Endodermal cell (in vitro differentiated cells): ENCODE measurements at places on chromosomes 3 and 15.

DNA sequence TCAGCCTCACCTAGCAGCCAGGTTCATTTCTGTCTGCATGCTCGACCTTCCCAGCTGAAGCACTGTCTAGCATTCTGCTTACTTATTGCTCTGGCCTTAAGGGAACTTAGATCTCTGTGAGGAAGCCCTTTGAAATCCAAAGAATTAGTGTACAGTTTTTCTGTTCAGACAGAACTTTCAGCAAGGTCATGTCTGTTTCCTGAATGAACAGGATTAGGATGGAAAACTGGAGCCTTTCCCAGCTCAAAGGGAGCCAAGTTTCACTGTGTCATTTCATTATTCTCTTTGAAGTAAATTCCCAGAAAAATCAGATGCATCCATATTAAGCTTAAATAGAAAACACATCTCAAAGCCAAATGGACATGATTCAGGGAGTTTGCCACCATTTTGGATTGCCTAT, 457.3 kb upstream of the KCNMB2 start:
- DNase-seq: no peak

DNA sequence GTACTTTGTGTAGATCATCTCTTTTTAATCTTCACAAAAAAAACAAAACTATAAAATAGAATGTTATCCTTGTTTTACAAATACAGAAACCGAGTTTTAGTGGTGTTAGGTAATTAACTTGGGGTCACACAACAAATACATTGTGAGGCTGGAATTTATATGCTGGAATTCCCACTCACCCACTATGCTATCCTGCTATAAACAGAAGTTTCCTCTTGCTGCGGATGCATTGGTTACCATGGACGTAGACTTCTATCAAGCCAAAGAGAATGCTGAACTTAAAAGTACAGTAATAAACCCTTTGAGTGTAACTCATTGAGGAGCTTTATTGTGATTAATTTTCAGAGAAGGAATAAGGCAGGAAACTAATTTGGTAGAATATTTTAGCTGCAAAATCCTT, 9.2 kb downstream of the SNAP23 start:
- no peak for DNase-seq

GRCh38 chr3:63652066-63652725, at the start of gene SNTN:
SNTN (plus strand) TSS chr3:63652675; CDS start chr3:63652688, 13 bp downstream.
- peak; percentile 80 for DNase-seq

DNA sequence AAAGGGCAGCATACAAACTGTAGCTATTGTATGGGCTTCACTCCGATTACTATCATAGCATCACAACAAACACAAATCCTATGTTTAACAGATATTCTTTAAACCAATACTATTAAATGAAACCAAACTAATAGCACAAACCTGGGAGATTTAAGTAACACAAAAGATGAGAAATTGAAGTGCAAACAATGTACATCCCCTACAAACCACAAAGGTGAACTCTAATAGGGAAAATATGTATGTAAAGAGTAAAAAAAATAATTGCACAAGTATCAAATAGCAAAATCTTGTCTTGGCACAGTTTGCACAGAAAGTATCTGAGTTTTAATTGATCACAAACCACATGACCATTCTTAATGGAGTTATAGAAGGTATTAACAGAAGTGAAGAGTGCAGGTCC, 138.5 kb downstream of the CPNE4 start:
- no peak for DNase-seq

- DNase-seq: no peak
Measured at GRCh38 chr3:117811786-117812185, 1102.2 kb downstream of the TUSC7 start.

GRCh38 chr3:64496786-64497490, 190.9 kb downstream of the ADAMTS9 start:
- DNase-seq: no peak
